ENCODE measurements at places on chromosomes 13 and 19.

- no peak for DNase-seq
Measured at GRCh38 chr13:27171244-27171826, at the start of gene USP12. Gene USP12 (minus strand): TSS chr13:27171811. CDS start chr13:27171639, 172 bp downstream.

DNA sequence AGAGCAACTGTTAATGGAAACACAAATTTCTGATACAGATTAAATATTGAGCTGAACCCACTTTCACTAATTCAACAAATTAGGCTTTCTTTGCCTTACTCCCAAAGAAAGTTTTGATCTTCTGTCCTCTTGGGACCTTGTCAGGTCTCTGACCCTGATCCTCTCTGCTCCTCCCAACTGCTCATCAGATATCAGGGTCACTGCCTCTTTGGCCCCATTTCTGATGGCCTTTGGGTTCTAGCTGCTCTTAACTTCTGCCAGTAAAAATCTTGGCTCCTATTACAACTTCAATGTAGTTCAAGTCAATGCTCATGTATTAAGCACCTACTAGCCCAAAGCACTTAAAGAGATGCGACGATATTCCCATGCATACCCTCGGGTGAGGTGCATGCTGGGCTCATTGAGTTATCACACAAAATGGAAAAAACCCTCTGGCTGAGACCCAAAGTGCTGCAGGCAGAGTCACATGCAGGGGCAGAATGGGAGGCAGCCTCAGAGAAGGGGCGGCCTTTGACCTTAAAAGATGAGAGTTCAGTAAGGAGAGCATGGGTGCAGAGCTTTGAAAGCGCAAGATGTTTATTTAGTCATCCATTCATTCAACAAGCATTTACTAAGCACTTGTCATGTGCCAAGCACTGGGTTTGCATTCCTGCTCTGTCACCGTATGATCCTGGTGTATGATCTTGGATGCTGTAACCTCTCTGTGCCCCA is 183.4 kb downstream of the USP12 start:
- no peak for DNase-seq

GRCh38 chr13:48508011-48508410 is 24.9 kb downstream of the RCBTB2 start:
- DNase-seq, result no peak

DNA sequence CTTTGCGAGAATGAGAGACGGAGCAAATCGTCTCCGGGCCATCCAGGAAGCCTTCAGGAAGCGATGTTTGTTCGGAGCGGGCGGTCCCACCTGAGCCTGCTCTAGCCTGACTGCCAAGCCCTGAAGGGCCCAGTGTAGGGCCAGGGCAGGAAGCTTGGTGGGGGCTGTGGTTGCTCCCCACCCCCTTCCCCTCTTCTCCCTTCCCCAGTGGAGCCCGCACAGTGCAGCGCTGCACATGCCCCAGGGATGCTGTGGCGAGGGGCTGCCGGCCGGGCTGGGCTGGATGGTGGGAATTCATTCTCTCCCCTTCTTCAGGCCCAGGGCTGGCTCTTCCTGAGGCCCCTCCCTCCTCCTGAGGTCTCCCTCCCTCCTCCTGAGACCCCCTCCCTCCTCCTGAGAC is 7.1 kb upstream of the GRTP1 start:
- no peak for DNase-seq

GRCh38 chr13:49936968-49937273 is 781 bp upstream of the SPRYD7 start:
- DNase-seq, result no peak
